ENCODE measurements at places on chromosomes 3 and 15. TPM values are rescaled to one million over a fixed set of nuclear protein-coding genes. Genes with fewer than 3 reads are reported as not detected.

TAMM41 gene
- 12.2 TPM for total RNA-seq

DNA sequence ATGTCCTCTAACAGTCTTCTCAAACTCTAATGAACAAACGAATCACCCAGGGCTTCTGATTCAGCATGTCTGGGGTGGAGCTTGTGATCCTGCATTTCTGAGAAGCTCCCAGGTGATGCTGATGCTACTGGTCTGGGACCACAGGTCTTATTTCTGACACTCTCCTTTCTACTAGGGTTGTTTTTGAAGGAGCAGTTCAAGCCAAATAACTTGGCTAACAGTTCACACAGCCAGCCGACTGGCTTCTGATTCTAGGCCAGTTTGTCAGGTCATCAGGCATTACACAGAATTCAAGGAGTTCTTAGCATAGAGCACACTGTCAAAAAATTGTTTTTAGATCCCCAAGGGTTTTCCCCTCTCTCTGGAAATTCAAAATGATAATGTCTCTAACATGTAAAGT is 100.7 kb downstream of the TIGIT start:
- H3K36me3 ChIP-seq: no peaks in the 10 kb centered on the region
- no peak for DNase-seq
- no peaks in the 10 kb centered on the region for H3K4me1 ChIP-seq
- H3K27ac ChIP-seq: no peak overlapping the region
- H3K27me3 ChIP-seq: no peaks in the 10 kb centered on the region

ST3GAL6 gene
- total RNA-seq: 16.3 TPM

DNA sequence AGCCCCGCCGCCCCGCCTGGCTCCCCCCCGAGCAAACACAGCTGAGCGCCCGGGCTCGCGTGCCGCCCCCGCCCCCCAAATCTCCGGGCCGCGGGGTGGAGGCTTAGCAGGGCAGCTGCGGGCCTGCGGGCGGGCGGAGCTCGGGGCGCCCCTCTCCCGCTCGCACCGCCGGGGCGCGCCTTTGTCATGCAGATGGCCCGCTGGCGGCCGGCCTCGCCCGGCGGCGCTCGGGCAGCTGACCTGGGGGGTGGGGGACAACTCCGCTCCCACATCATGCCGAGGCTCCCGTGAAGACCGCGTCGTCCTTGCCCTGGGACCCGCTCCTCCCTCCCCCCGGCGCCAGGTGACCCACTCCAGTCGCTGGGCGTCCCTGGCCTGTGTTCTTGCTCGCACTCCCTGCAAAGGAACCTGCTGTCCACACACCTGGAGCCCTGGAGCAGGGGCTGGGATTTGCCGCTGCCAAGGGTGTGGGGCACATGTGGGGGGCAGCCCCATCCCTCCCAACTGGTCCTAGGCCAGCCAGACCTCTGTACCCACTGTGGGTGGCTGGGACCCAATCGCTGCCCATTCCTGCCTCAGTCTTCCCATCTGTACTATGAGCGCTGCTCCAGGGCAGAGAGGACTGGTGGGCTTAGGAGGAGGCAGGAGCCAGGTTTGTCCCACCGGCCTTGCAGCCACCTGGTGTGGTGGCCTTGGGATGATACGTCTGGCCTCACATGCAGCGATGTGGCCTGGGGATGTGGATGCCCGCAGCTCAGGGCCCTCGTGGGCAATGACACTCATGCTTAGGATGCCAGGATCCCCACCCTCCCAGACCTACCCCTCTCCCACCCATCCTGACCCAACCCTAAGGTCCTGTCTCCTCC is 33.5 kb downstream of the DNAJB8 start:
- no peak for DNase-seq
- H3K27me3 ChIP-seq: peaks cover 71% of the 10 kb centered on the region
- H3K4me1 ChIP-seq: 0 out of 2 replicates have a peak, but pooled peaks cover 7% of the 10 kb centered on the region
- H3K36me3 ChIP-seq: no peaks in the 10 kb centered on the region

Data from HepG2 (cell line).